ENCODE measurements at places on chromosomes 16 and 17.
A peak's percentile ranks its signal among the peaks of the same experiment; 100 is the strongest.

DNA sequence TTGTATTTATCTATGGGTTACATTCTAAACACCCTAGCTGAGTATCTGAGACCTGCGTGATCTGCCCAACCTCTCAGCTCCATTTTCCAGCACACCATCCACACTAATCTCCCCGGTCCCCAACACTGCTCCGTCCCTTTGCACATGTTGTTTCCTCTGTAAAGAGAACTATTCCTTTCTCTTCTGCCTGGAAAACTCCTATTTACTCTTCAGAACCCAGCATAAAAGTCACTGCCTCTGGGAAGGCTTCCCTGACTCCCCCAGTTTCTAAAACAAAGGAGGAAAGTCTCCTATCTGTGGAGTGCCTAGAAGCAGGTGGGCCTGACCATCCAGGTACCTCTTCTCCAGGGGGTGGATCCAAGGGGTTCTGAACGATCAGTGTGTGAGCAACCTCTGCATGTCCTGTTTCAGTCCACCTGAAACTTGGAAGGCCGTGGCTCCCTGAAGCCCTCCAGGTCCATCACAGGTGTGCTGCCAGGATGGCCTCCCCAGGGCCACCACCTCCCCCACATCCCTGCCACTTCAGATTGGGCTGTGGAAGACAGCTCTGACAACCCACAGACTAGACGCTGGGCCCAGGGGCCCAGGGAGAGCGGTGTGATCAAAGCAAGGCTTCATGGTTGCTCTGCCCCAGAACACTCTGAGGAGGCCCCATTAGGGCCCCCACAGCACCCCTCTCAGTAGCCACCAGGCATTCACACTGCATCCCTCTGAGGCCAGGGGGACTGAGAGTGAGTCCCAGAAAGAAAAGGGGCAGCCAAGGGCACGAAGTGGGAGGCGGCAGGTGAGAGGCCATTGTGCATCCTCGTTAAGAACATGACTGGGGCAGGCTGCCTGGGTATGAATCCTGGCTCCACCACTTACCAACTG, 20.3 kb downstream of the MPP3 start:
- no peak for DNase-seq

GRCh38 chr16:55955845-55956244, 80.7 kb upstream of the CES5A start:
- no peak for DNase-seq

- no peak for DNase-seq
These were observed 26.9 kb upstream of the OSGIN1 start for GRCh38 chr16:83925957-83926725.

DNA sequence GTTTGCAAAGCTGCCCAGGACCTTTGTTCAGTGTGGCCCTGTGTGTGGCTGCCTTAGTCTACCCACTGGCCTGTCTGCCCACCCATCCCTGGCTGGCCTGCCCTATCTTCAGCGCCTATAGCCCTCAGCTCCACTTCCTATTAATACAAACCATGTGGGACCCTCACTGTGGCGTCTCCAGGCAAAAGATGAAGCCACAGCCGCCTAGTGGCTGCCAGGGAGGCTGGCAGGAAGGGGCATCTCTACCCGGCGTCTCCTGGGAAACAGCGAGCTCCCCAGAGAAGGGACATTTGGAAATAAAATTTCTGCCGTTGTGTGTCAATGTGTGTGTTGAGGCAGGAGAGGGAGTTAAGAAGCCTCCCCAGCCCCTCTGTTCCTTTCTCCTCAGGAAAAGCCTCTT, 31.5 kb downstream of the NEUROD2 start:
- no peak for DNase-seq

DNA sequence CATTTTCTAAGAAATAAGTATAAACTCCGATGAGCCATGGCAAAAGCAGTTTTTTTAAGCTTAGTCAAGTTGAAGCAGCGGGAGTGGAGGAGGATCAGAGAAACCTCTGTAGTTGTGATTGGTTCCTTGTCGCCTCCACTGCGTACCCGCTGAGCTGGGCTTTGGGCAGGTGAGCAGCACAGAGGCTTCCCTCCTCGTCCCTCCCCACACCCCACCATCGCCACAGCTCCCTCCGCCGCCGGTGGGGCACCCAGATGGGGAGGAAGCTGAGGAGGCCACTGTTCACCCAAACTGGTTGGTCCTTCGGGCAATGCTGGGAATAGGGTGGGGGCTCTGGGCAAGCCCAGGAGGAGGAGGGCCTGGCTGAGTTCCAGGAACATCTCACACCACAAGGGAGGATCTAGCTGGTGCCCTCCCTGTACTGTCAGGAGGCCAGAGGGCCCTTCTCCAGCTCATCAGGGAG, 5.2 kb upstream of the MRPL38 start:
- no peak for DNase-seq

DNA sequence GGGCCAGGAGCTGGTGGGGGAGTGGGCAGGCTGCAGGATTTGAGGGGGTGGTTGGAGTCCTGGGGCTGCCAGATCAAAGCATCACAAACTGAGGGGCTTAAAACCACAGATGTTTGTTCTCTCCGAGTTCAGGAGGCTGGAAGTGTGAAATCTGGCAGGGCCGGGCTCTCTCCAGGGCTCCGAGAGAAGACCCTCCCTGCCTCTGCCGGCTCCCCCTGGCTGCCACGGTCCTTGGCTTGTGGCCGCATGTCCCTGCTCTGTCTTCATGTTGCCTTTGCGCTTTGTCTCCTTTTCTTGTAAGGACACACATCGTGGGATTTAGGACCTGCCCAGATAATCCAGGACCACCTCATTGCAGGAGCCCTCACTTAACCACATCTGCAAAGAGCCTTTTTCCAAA, 139.8 kb upstream of the GSE1 start:
- DNase-seq, result no peak

DNA sequence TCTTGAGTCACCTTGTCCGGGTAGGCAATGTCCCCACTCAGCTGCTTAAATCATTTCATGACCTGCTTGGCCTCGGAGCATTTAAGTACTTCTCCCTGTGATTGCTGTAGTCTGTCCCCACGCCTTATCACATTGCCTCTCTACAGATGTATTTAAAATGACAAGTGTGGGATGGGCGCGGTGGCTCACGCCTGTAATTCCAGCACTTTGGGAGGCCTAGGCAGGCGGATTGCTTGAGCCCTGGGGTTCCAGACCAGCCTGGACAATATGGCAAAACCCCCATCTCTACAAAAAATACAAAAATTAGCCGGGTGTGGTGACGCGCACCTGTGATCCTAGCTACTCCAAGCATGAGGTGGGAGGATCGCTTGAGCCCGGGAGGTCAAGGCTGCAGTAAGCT, 1.3 kb upstream of the GJC1 start:
- no peak for DNase-seq

DNA sequence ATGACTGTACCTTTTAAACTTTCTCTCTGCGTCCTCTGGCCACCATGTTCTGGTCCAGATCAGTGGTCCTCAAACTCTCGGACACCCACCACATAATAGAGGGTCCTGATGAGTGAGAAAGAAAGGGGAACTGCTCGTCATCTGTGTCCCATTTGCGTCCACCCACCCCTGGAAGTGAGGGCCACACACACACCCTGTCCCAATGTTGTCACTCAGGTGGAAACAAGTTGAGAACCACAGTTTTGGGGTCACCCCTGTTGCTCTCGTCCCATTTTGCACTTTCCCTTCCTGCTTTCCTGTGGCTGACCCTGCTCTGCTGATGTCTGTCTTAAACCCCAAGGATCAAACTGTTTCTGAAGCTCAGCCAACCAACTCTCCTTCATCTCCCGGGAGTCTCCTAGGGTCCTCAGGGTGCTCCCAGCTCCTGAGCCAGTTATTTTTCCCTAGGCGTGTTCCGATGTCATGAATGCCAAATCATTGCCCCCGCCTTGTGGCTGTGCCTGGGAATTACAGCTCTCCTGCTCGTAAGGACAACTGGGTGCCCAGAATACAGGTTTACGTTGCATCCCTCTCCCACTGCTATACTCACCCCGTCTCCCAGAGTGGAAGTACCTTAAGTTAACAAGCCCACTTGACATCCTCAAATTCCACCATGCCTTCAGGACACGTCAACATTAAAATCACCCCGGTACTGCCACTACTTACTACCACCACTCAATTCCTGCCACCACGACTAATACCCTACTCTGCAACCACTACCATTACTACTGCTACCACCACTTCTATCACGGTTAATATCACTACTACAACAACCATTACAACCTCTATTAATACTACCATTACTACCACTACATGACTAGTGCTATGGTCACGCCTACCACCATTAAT, 26.0 kb upstream of the HNF1B start:
- no peak for DNase-seq

GRCh38 chr16:48426244-48427141, 41.3 kb upstream of the SIAH1 start:
- DNase-seq, result no peak

- DNase-seq, result no peak
These were observed 39.0 kb downstream of the SLC6A4 start for GRCh38 chr17:30196504-30196903.

- no peak for DNase-seq
These were observed 201.7 kb upstream of the NLRP1 start for GRCh38 chr17:5785867-5786509.

- no peak for DNase-seq
These were observed 4.7 kb downstream of the ZNF764 start for GRCh38 chr16:30553393-30553899.

GRCh38 chr16:30063893-30064728, 1.4 kb upstream of the ALDOA start:
- DNase-seq, result peak; percentile 53

- no peak for DNase-seq
These were observed 62.3 kb downstream of the PHKB start for GRCh38 chr16:47523342-47524006.

GRCh38 chr17:61395983-61396585, 3.6 kb upstream of the TBX2 start:
- DNase-seq, result no peak

- no peak for DNase-seq
These were observed 25.0 kb upstream of the HS3ST3A1 start for GRCh38 chr17:13626703-13627102.

GRCh38 chr16:27318392-27319256, 4.8 kb downstream of the IL4R start:
- DNase-seq, result peak; percentile 45

- no peak for DNase-seq
These were observed 570 bp downstream of the NR1D1 start for GRCh38 chr17:40099619-40100418.

GRCh38 chr17:1957037-1957436, 68.1 kb downstream of the RTN4RL1 start:
- no peak for DNase-seq

DNA sequence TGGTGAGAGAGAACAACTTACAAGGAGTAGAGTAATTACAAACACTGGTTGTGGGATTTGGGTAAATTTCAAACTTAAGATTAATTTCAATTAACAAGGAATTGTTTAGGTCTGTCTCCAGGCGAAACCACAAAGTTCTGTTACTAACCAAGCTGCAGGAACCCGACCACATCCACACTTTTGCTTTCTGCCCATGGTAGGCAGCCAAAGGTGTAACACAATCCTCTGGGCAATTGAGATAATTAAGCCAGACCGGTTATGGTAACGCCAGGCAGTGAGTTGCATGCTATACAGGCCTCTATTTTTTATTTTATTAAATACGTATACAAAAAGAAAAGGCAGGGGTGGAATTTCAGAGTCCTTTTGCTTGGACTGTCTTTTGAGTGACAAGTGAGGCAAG, 12.0 kb downstream of the KCNJ2 start:
- DNase-seq, result no peak

DNA sequence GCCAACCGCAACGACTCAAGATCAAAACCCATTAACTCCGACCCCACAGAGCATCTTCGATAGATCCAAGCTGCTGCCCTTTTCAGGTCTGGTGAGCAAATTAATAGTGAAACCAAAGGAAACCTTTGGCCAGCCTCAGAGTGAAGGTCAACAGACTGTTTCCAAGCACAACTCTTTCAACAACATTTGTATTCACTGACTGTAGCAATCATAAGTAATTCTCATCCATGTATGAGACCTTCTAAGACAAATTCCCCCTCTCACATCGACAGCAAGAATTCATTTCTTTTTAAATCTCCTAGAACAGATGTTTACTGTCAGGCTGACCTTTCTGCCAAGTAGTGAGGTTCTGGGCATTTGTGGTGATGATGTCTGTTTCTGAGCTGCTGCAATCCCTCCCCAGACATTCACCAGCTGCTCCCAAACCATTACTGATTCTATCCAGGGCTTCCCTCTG, 64.2 kb downstream of the SLC39A11 start:
- DNase-seq, result no peak

DNA sequence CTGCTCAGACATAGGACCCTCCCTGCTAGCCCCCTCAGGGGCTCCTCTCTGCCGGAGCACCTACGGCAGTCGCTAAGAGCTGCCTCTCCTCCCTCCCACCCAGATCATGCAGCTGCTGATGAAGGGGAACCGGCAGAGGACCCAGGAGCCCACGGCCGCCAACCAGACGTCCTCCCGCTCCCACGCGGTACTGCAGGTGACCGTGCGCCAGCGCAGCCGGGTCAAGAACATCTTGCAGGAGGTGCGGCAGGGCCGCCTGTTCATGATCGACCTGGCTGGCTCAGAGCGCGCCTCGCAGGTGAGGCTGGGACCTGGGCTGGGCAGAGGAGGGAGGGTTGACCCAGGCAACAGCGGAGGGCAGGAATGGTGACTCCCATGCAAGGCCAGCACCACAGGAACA, 17.0 kb downstream of the BTBD17 start:
- no peak for DNase-seq

DNA sequence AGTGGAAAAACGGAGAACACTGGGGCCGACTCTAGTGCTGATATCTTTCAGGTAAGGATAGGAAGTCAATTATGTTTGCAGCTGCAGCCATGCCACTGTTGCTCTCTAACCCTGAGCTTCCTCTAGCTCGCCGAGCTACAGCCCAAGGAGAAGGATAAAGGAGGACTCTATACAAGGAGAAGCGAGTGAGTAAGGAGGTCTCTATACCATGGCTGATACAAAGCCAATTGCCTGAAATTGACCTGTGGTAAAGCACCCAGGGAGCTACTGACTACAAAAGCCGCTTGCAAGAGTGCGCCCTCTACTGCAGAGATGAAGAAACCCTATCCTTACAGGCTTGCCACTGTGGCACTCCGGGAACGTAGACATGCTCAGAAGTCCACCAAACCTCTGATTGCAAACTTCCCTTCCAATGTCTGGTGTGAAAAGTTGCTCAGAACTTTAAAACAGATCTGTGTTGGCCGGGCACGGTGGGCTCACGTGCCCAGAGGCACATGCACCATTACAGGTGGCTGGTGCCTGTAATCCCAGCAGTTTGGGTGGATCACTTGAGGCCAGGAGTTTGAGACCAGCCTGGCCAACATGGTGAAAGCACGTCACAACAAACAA, 10.8 kb upstream of the SLC46A1 start:
- DNase-seq, result peak; percentile 43

GRCh38 chr17:28576758-28577465, at the start of gene ALDOC:
TSS of gene ALDOC (minus strand) at chr17:28576895. CDS start at chr17:28575532, 1,363 bp downstream.
- peak; percentile 98 for DNase-seq

- DNase-seq, result no peak
These were observed 41.5 kb downstream of the TK2 start for GRCh38 chr16:66508248-66508913.

- DNase-seq, result no peak
These were observed 9.9 kb upstream of the GPRC5B start for GRCh38 chr16:19894586-19894985.

- DNase-seq, result no peak
These were observed 11.4 kb downstream of the KRABD2 start for GRCh38 chr17:8365143-8365542.

All from activated CD4-positive, alpha-beta T cell treated with anti-CD3 and anti-CD28 coated beads for 24 hours (primary cell).